Hematopoietic multipotent progenitor cell treated with erythropoietin and hydrocortisone succinate and interleukin-3 and kit ligand, for 6 days (in vitro differentiated cells): ENCODE measurements at places on chromosomes 11 and 22.

GRCh38 chr11:65150509-65151299 is 16.4 kb upstream of the SYVN1 start:
- DNase-seq, result peak; percentile 98

DNA sequence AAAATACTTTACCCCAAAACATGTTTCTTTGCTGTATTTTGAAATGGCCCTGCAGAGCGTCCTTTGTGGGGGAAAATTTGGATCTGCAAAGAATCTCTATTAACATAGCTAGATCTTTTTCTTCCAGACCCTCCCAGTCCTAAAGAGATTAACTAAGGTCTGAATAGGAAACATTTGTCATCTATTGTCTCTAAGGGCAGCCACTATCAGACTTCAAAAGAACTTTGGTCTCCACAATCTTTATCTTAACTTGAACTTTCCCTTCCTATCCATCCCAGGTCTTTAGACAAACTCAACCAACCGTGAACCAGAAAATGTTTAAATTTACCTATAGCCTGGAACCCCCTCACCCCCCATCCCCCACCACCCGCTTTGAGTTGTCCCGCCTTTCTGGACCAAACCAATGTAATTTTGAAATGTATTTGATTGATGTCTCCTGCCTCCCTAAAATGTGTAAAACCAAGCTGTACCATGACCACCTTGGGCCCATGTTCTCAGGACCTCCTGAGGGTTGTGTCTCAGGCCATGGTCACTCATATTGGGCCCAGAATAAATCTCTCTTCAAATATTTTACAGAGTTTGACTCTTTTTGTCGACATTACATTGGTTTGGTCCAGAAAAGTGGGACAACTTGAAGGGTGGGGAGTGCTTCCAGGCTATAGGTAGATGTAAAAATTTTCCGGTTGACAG is 3.5 kb upstream of the KRTAP5-9 start:
- no peak for DNase-seq

GRCh38 chr11:13294771-13295579 is 17.4 kb downstream of the BMAL1 start:
- DNase-seq, result no peak

- DNase-seq, result no peak
These were observed 51.3 kb upstream of the PRDM11 start for GRCh38 chr11:45094958-45095690.

DNA sequence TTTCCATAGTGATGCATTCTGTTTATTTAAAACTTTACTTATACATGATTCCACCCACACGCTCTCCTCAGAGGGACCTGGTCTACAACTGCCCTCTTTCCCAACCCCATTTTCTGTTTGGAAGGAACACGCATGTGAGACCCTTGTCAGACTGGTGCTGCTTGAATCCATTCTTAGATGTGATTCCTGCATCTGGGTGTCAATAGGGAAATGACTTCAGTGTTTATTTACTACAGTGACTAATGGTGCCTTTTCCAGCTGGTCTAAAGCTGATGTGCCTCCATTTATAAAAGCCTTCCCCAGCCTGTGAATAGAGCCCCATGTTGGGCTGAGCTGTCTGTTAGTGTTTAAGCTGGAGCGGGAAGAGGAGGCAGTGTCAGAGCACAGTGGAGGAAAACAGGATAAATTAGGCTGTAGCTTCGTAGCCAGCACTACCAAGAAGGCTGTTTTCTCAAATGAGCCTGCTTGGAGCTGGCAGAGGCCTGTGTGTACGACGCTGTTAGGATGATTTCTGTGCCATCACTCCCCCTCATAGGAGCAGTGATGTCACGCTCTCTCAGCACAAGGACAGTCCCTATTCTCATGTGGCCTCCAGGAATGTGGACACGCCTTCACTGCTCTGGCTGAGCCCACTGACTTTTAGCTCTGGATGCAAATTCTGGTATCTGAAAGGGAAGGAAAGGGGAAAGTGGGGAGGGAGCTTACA is 18.9 kb upstream of the C11orf96 start:
- DNase-seq, result no peak

DNA sequence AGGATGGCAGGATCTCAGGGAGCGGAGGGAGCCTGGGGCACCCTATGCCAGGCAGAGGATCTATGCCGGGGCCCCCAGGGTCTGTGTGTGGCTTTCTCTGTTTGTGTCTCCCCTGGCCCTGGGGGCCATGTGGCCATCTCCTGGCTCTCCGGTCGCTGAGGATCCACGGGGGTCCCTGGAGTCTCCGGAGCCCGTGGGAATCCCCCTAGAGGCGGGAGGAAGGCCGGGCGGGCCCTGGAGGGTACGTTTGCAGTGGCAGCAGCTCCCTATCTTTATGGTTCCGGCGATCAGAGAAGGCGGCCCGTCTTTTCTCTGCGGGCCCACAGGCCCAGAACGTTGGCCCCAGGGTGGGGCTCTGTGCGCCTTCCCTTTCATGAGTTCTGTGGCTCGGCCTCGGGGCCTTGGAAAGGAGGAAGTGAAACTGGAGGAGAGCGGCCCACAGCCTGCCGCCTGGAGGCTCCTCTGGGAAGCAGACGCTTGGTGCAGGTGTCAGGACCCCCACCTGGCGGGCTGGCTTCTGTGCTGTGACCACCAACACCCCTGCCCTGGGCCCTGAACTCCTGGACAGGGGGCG is 82.1 kb downstream of the KCNQ1 start:
- DNase-seq, result peak; percentile 41
